ENCODE measurements at places on chromosomes 2 and 18.

DNA sequence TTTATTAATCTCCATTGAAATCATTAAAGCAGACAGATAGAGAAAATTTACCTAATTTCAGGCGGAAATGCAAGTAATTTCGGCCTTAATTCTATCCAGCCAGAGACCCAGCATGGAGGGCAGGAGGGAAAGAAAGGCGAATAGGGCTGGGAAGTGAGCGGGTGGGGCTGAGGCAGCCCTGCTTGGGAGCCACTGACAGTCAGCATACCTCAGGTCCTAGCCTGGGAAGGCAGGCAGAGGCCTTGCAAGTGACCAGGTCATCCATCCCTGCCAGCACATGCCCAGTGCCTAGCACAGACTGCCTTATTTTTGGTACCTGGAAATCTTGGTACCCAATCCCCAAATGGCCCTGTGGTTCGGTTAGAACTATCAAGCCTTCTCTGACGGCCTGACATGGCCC, 1.5 kb downstream of the GDF7 start:
- DNase-seq = no peak

DNA sequence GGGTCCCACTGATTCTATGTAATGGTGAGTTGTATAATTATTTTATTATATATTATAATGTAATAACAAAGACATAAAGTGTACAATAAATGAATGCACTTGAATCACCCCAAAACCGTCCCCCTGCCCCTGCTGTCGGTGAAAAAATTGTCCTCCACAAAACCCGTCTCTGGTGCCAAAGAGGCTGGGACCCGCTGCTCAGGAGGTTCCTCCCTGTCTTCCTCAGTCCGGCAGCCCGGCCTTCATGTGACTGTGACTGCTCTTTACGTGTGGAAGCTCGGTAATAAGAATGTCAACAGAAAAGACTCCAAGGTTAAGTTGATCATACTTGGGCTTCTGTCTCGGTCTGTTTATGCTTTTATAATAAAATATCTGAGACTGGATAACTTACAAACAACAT, 32.7 kb upstream of the ADNP2 start:
- DNase-seq = no peak

DNA sequence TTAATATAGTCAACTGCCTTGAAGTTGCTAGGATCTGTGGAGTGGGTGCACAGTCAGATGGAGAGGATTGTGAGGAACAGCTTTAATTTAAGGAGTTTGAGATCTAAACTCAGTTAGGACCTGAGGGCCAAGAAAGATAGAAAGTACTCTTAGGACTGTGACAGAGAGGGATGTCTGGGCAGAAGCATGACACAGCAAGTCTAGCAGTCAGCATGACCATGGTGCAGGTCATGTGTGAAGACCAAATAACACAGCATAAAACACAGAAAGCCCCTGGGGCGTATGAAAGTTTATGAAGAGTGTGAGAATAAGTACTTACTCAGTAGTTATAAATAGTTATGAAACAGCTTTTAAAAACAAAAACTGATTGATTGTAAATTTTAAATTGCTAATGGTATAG, 107.2 kb downstream of the GALNT1 start:
- DNase-seq = no peak

DNA sequence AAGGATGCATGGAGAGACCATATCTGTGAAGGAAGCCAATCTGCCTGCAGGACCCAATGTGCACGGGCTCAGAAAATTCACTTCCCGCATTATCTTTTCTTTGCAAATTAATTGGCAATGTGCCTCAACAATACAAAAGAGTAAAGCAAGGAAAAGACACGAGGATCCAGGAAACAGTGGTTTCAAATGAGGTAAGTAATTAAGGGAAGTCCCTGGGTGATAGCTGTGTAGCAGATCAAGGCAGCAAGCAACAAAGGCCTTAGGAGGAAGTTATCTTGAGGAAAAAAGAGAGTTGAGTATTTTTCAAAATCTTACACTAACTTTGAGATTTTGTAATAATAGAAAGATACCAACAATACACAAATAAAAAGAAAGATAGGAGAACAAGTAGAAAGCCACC, 44.3 kb upstream of the TGIF1 start:
- DNase-seq = no peak

- no peak for DNase-seq
These were observed 86.3 kb downstream of the ZFP36L2 start for GRCh38 chr2:43139996-43140621.

GRCh38 chr2:187136646-187137045, 287.7 kb upstream of the ZSWIM2 start:
- no peak for DNase-seq

GRCh38 chr18:23069898-23070297, 65.4 kb upstream of the CABLES1 start:
- no peak for DNase-seq

- DNase-seq = peak; percentile 86
These were observed 13.1 kb downstream of the ASPRV1 start for GRCh38 chr2:69948032-69948962.

DNA sequence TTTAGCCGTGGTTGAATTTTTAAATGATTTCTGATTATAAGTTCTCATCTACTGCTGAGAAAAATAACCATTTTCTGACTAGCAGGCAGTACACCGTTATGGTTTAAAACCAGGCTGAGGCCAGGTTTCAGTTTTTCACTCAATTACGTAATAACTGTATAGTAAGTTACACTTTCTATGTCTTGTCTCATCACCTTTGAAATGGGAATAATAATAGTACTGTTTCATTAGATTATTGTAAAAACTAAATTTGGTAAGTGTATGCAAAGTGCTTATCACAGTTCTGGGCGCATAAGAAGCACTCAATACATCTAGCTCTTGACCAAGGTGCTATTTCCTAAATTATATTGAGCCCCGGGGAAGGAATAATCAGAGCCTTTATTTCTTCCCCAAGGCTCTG, 76.8 kb downstream of the LIMS1 start:
- no peak for DNase-seq

DNA sequence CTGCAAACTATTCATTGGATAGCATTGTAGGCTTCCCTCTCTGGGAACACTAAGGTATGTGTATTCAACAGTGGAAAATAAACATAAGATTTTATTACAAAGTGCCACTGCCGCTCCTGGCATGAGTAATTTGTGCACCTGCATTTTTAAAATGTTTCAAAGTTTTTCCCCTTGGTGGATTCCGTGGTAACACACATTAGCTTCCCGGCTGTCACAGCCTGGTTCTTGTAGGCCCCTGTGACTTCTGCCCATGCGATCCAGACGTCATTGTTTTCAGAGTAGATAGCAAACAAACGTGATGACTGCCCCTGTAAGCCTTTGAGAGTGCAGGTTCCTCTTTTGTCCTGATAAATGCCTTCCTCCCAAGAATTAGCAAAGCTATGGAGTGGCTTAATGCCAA, 421.0 kb downstream of the ZNF521 start:
- DNase-seq = no peak

DNA sequence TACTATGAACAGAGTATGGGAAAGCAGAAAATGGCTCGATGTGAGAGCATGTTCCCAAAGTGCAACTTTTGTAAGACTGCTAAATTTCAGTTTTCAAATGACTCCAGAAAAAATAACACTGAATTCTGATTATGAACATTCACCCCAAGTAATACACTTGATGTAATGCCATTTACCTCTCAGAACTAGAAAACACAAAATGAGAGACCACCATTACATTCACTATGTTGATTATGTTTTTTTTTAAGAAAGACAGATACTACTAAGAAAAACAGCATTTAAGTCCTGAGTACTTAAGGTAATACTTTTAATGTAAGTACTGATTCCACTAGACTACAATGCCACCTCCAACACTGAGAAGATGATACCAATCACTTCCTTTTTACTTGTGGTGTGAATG, 38.5 kb downstream of the SFT2D3 start:
- DNase-seq = no peak

DNA sequence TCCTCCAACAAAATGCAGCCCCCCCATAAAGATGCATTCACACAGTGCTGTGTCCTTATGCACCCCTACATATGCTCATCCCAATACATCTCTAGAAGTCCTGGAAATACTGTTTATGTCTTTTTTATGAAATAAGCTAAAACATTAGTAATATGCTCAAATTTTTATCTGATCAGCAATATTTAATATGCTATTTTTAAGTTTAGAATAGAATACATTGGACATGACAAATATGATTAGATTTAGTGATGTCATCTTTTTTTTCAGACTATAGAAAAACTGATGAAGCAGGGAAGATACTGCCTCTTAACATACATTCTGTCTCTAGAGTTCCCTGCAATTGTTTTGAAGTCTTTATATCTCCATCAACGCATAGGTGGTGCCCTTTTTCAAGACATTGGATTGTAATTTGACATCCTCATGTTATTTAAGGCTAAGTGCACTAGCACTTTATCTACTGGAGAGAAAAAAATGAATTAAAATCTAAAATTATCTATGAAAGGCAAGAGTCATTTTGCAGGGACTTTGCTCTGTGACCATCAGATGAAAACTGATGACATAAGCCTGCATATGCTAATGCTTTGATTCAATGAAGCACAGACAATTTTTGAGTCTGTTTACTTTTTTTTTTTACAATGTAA, 395.3 kb downstream of the LPIN1 start:
- no peak for DNase-seq

- peak; percentile 34 for DNase-seq
These were observed 704 bp upstream of the ODC1 start for GRCh38 chr2:10448576-10449485.

DNA sequence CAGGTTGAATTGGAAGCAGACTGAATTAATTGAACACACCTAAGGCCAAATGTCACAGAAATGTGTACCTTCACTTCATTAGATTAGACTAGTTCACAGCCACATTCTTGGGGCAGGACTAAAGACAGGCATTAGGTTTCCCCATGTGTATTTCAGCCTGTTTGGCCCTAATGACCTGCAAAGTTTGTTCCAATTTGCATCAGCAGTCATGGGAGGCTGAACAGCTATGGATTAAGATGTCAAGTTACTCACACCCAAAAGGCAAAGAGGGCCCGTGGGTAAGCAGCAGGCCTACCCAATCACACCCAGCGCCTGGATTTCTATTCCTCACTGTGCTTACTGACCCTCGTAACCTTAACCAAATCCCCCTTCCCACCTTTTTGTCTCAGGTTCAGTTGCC, 99.6 kb upstream of the RIOK3 start:
- no peak for DNase-seq

- no peak for DNase-seq
These were observed 46.5 kb downstream of the RALBP1 start for GRCh38 chr18:9521770-9522169.

GRCh38 chr2:110659248-110659647, 18.6 kb downstream of the BUB1 start:
- no peak for DNase-seq

GRCh38 chr18:77133835-77134496, 1.4 kb upstream of the MBP start:
- no peak for DNase-seq

DNA sequence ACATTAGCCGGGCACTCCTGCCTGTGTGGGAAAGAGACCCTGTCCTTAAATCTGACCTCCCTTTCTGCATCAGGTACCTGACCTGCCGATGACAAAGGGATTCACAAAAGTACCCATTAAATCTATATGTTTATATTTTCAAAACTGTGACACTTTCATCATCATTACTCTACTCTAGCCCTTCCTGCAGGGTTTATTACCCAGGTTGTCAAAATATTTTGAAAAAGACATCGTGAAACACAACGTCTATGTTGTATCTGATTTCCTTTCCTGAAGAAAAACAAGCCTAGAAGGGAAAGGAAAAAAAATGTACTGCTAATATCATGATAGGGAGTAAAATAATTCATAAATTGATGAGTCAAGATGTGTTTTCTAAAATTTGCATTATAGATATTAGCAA, 15.2 kb upstream of the KYNU start:
- DNase-seq = no peak

- DNase-seq = no peak
These were observed 291.6 kb downstream of the ZNF385B start for GRCh38 chr2:179569831-179570233.

- DNase-seq = no peak
These were observed 25.5 kb downstream of the IGFBP2 start for GRCh38 chr2:216658757-216659156.

DNA sequence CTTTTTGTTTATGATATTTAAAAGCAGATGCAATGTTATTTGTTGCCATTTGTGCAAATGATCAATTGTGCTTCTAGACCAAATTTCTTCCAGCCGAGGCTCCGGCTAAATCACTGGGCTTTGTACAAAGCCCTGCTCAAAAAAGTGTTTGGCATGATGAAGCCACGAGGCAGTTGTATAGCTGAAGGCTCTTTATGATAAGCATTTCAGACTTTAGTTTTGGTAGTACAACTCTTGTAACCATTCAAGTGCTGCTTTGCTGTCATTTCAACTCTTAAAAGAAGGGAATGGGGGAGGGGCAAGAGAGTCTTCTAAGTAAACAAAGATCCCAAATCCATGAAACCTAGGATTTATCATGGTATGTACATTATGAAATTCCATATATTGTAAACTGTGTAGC, 3.3 kb upstream of the ZNF532 start:
- DNase-seq = no peak

GRCh38 chr2:179884193-179884592, 22.8 kb upstream of the ZNF385B start:
- no peak for DNase-seq

- DNase-seq = no peak
These were observed 65.2 kb upstream of the CCDC195 start for GRCh38 chr2:224781400-224781799.

- no peak for DNase-seq
These were observed 250.6 kb upstream of the SPHKAP start for GRCh38 chr2:228432116-228432515.

GRCh38 chr2:38599706-38600105, 3.0 kb downstream of the HNRNPLL start:
- no peak for DNase-seq

DNA sequence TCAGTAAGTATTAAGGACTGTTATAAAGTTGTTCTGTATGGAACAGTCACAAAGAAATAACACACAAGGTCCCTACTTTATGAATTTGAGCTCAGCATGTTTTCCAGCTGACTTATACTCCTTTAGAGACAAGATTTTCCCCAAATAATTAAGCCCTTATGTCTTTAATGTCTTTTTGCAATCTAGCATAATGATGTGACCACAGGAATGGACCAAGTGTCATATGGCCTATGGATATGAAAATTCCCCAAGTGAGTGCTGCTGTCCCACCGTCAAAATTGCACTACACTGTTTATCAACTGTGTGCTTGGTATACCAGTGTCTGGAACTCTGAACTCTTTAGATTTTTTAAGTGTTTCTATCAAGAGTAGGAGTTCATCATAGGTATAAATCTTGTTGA, 369.6 kb downstream of the PID1 start:
- no peak for DNase-seq

DNA sequence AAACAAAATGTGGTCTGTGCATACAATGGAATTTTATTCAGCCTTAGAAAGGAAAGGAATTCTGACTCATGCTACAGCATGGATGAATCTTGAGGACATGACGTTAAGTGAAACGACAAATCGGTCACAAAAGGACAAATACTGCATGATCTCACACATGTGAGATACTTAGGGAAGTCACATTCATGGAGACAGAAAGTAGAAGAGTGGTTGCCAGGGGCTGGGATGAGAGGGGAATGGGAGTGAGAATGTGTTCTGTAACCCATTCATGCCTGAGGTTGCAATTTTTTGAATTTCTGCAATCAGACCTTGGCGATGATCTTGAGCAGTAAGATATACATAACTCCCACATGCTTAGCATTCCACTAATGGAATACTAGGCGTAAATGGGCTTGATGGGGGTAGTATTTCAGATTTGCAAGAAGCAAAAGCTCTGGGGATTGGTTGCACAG, 22.0 kb downstream of the FHL2 start:
- no peak for DNase-seq

- no peak for DNase-seq
These were observed 241.4 kb downstream of the MYCN start for GRCh38 chr2:16181741-16182090.
